ENCODE measurements at places on chromosomes 16 and 17. TPM values are rescaled to one million over a fixed set of nuclear protein-coding genes. Genes with fewer than 3 reads are reported as not detected.

Gene CCDC92B
- 0.51 TPM for total RNA-seq

Gene SPATA32
- total RNA-seq = 0.26 TPM

Gene HSD17B1
- total RNA-seq = 5.4 TPM

Gene TEKT1
- not detected for total RNA-seq

Gene MYH13
- total RNA-seq = not detected

DNA sequence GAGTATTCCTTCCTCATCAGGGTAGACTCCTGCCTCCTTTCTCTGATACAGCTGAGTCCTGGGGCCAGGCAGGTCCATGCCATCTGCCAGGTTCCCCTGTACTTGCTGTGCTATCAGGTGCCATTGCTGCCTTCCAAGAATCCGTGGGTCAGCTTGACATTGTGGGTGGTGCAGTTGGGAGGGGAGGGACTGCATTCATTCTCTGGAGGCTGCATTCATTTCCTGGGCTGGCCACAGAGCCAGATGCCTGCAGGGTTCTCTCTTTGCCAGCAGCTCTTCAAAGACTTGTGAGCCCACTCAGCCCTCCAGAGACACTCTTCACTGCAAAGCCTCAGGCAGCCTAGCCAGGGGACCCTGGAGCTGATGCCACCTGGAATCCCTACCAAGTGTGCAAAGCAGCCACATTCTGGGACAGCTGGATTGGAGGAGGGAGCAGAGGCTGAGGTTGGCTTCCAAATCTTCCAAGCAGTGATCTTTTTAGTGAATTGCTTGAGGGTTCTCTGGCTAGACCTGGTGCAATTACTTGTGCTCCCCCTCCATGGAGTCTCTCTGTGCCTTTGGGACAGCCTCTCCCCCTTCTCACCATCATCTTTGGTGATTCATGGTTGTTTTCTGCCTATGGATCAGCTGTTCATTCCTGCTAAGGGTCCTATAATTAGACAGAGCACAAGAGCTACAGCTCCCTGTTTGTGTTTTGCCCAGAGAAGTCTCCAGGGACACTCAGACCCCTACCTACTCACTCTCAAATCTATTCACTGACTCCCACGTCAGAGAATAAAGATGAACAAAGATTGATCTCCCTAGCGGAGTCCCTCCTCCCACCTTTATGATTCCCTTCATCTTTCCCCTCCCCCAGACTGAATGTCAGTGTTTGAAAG is 20.9 kb downstream of the ANKFN1 start:
- no peak overlapping the region for H3K27ac ChIP-seq
- DNase-seq = no peak
- H3K36me3 ChIP-seq = no peaks in the 10 kb centered on the region
- H3K4me1 ChIP-seq = no peaks in the 10 kb centered on the region

- no peak for DNase-seq
- no peaks in the 10 kb centered on the region for H3K27me3 ChIP-seq
- H3K4me3 ChIP-seq = no peak overlapping the region
- H3K36me3 ChIP-seq = peaks cover 12% of the 10 kb centered on the region
Measured at GRCh38 chr17:37278247-37278894, 97.4 kb upstream of the C17orf78 start.

DNA sequence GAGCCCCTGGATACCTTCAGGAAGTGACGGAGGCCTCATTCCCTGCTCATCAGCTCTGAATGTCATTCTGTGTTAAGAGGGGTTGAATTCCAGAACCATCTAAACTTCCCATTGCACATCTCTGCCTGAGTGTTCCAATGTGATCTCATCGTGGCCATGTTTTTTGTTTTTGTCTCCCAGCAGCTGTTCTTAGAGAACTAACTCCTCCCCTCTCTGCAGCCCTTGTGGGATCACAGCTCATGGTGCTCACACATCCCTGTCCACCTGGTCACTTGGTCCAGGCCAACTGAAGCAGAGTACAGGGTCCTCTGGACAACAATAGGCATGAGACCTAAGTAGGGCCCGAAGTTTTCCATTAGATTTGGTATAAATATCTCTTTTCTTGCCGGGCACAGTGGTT is 6.0 kb upstream of the SYT17 start:
- H3K27ac ChIP-seq = no peak overlapping the region
- H3K4me1 ChIP-seq = no peaks in the 10 kb centered on the region
- no peak for DNase-seq
- H3K27me3 ChIP-seq = no peaks in the 10 kb centered on the region
- no peak overlapping the region for H3K4me3 ChIP-seq

GRCh38 chr16:50079397-50080140 is 13.8 kb downstream of the HEATR3 start:
- no peak overlapping the region for H3K4me3 ChIP-seq
- peaks cover 5% of the 10 kb centered on the region for H3K36me3 ChIP-seq
- H3K4me1 ChIP-seq = no peaks in the 10 kb centered on the region

DNA sequence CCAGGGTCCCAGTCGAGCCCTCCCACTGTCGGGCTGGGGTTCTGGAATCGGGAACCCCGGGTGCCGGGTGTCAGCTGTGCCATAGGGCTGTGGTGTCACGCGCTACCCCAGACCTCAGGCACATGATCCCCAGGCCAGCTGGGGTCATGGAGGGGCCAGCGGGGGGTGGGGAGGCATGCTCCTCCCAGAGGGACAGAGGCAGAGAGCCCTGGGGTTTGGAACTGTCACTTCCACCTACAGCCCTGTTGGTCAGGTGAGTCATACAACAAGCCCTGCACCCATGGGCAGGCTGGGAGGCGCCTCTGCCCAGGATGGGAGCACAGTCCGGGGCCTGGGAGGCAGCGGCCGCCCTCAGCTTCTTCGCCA is 63.0 kb downstream of the BAIAP2 start:
- no peaks in the 10 kb centered on the region for H3K36me3 ChIP-seq
- H3K4me3 ChIP-seq = no peak overlapping the region
- H3K27me3 ChIP-seq = no peaks in the 10 kb centered on the region

- no peak overlapping the region for H3K4me3 ChIP-seq
- no peak overlapping the region for H3K27ac ChIP-seq
- DNase-seq = no peak
- no peaks in the 10 kb centered on the region for H3K27me3 ChIP-seq
- no peaks in the 10 kb centered on the region for H3K36me3 ChIP-seq
Measured at GRCh38 chr17:57625957-57626356, 119.1 kb downstream of the CCDC182 start.

GRCh38 chr17:19730843-19731242 is 14.5 kb upstream of the SLC47A2 start:
- no peak for DNase-seq
- H3K4me1 ChIP-seq = no peaks in the 10 kb centered on the region
- no peak overlapping the region for H3K4me3 ChIP-seq
- no peak overlapping the region for H3K27ac ChIP-seq

DNA sequence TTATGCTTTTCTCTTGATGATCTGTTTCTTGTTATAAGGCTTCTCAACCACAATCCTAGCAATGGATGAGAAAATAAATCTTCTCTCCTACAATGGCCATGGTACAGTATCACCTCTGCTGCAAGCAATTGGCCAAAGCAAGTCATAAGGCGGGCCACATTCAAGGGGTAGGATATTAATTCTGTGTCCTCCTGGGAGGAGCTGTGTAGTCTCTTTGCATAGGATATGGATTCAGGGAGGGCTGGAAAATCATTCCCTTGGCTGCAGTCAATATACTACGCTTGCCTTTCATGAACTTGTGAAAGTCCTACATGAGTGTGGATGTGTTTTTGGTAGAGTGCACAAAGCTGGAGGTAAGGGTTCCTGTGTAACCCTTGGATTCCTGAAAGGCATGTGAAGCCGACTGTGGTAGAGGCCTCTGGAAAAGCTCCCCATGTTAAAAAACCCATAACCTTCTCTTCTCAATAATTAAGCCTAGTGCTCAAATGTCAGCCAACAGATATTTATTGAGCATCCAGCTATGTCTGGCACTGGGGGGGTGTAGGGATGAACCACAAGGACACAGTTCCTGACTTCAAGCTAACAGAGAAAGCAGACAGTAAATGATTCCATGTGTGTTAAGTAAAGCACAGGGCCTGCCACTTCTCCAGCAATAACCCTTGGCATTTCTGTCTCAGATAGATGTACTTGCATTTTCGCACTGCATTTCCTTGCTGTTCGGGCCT is 147.6 kb upstream of the HS3ST3A1 start:
- DNase-seq = no peak
- H3K27ac ChIP-seq = no peak overlapping the region
- H3K4me1 ChIP-seq = no peaks in the 10 kb centered on the region
- no peaks in the 10 kb centered on the region for H3K36me3 ChIP-seq
- no peak overlapping the region for H3K4me3 ChIP-seq

DNA sequence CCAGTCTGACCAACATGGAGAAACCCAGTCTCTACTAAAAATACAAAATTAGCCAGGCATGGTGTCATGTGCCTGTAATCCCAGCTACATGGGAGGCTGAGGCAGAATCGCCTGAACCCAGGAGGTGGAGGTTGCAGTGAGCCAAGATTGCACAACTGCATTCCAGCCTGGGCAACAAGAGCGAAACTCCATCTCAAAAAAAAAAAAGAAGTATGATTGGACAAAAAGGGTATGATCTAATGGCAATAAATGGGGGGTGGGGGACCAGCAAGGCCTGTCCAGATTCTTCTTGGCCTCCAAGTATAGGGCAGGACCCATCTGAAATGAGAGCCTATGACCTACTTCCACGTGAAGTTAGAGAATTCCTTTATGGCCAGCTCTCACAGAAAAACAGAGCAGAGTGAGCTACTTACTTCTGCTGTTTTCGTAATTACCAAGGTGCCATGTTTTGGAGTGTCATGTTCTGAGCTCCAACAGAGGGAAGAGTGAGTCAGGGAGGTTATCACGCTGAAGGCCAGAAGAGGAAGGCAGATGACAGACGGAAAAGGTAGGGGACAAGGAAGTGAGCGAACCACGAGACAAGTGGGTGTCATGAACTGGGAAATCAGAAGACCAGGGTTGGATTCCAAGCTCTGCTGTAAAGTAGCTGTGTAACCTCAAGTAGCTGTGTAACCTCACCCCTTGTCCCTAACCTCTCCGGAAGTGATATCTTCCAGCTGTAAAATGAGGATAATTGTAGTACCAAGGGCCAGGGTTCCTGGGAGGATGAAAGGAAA is 3.6 kb upstream of the ZMYND15 start:
- H3K36me3 ChIP-seq = no peaks in the 10 kb centered on the region
- H3K27me3 ChIP-seq = peaks cover 7% of the 10 kb centered on the region
- no peak for DNase-seq
- no peaks in the 10 kb centered on the region for H3K4me1 ChIP-seq

GRCh38 chr16:51012396-51012795 is 138.7 kb downstream of the SALL1 start:
- H3K36me3 ChIP-seq = no peaks in the 10 kb centered on the region
- H3K4me3 ChIP-seq = no peak overlapping the region
- H3K27ac ChIP-seq = no peak overlapping the region
- no peaks in the 10 kb centered on the region for H3K4me1 ChIP-seq
- no peaks in the 10 kb centered on the region for H3K27me3 ChIP-seq

GRCh38 chr16:11611871-11612664 is 25.3 kb upstream of the LITAF start:
- no peak overlapping the region for H3K4me3 ChIP-seq
- H3K4me1 ChIP-seq = no peaks in the 10 kb centered on the region
- H3K36me3 ChIP-seq = no peaks in the 10 kb centered on the region
- no peak overlapping the region for H3K27ac ChIP-seq

- H3K27me3 ChIP-seq = no peaks in the 10 kb centered on the region
- H3K4me1 ChIP-seq = no peaks in the 10 kb centered on the region
- no peak overlapping the region for H3K4me3 ChIP-seq
- H3K27ac ChIP-seq = no peak overlapping the region
Measured at GRCh38 chr16:72829846-72830775, 217.8 kb downstream of the ZFHX3 start.

DNA sequence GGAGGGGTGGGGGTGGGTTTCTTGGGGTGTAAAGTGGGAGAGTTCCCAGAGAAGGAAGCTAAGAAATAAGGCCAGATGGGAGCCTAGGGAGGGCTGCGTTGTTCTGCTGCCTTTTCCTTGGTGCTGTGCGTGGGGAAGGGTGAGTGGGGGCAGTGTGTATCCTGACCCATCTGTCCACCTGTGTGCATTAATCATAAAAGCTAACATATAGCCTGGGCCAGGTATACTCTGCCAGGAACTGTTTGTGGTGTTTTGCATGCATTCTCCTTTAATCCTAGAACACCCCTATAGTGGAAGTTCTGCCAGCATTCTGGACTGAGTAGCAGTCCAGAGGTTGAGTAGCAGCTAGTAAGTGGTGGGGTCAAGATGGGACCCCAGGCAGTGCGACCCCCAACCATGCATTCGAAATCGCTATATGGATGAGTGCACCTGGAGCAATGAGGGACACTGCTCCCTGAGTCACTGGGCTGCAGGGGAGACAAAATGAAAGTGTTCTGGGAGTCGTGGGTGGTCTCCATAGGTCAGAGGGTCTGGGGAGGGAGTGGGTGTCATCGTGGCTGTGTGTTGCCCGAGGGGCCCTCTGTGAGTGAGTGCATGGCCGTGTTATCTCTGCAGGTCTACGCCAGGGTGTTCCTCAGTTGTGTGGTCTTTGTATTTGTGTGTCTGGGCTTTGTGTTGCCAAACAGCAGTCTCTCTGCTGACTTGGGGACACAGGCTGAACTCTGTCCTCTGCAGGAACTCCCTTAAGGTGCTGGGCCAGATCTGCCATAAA is 1.3 kb downstream of the ERBB2 start:
- peaks cover 3% of the 10 kb centered on the region for H3K36me3 ChIP-seq
- H3K4me3 ChIP-seq = peak overlapping the region; percentile 70
- no peak for DNase-seq
- H3K27ac ChIP-seq = peak overlapping the region; percentile 26
- H3K27me3 ChIP-seq = no peaks in the 10 kb centered on the region

- H3K4me1 ChIP-seq = no peaks in the 10 kb centered on the region
- DNase-seq = no peak
- no peak overlapping the region for H3K4me3 ChIP-seq
Measured at GRCh38 chr17:44956998-44957981, 9.7 kb upstream of the KIF18B start.

GRCh38 chr17:47225911-47226688 is 17.0 kb downstream of the MYL4 start:
- H3K36me3 ChIP-seq = no peaks in the 10 kb centered on the region
- no peak overlapping the region for H3K4me3 ChIP-seq
- no peak overlapping the region for H3K27ac ChIP-seq
- DNase-seq = no peak
- H3K27me3 ChIP-seq = no peaks in the 10 kb centered on the region

GRCh38 chr16:9874219-9874618 is 308.0 kb downstream of the GRIN2A start:
- H3K36me3 ChIP-seq = no peaks in the 10 kb centered on the region
- DNase-seq = no peak
- no peak overlapping the region for H3K4me3 ChIP-seq
- no peaks in the 10 kb centered on the region for H3K27me3 ChIP-seq
- H3K27ac ChIP-seq = no peak overlapping the region
